ENCODE measurements at places on chromosomes 16 and 17.

- H3K4me1 ChIP-seq, result peaks cover 30% of the 10 kb centered on the region
- peak overlapping the region; percentile 54 for H3K27ac ChIP-seq
- no peaks in the 10 kb centered on the region for H3K36me3 ChIP-seq
- H3K4me3 ChIP-seq, result no peak overlapping the region
- no peaks in the 10 kb centered on the region for H3K27me3 ChIP-seq
These were observed 61.8 kb upstream of the MED9 start for GRCh38 chr17:17415006-17415405.

DNA sequence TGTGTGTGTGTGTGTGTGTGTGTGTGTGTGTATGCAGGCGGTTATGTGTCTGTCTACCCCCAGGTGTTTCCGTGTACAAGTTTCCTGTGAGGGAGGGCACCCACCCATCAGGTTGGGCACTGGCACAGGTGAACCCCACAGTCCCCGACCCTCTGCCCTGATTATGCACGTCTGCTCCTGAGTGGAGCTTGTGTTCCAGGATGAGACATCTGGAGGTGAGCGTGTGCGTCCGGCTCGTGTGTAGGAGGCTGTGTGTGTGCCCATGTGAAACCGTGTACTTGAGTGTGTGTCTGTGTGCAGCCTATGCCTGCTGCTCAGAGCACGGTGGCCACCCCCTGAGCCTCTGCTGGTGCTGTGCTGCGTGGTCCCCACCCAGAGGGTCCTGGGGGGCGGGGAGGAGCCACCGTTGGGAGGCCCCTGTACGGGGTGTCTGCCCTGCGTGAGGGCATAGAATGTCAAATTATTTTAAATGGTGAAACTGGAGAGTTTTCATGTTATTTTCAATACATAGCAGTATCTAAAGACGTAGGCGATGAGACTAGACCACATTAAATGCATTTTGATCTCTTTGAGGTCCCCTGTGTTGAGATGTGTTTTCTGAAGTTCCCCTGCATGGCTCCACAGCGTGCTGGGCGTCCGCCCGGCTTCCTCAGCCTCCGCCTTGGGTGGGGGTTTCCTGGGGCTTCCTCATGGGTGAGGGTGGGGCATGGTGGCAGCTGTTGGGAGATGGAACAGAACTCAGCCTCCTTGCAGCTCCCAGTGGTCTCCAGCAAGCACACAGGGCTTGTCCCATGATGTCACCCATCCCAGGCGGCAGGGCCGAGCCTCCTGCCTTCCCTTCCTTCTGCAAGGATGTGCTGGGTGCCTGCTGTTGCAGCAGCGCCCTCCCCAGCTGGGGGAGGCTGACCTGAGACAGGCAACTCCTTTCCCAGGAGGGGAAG lies 43.4 kb downstream of the KCNJ12 start:
- no peaks in the 10 kb centered on the region for H3K4me1 ChIP-seq
- no peak overlapping the region for H3K4me3 ChIP-seq
- no peak for DNase-seq
- H3K36me3 ChIP-seq, result no peaks in the 10 kb centered on the region

- H3K4me1 ChIP-seq, result peaks cover 24% of the 10 kb centered on the region
These were observed 109.0 kb upstream of the CACNG5 start for GRCh38 chr17:66725956-66726355.

DNA sequence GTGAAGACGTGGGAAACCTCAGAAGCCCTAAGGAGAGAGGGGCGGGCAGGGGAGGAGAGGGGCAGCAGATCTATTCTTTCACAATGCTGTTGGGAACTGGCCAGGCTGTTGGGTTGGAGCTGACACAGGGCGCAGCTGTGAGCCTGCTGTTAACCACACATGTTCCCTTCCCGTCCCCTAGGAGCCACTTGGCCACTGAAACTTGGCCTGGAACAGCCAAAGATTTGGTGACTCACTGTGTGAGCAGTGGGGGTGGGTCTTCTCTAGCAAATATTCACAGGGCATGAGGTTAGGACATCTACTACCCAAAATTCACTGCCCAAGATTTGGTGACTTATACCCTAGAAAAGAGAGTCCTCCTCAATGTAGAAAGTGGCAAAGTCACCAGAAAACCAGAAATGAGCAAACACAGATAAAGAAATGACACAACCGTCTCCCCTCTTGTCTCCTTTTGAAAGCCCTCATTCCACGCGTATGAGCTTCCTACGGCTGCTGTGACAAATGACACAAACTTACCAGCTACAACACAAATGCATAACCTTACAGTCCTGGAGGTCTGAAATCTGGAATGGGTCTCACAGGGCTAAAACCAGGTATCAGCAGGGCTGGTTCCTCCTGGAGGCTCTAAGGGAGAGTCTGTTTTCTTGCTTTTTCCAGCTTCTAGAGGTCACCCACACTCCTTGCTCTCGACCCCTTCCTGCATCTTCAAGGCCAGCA lies 6.3 kb downstream of the TBC1D16 start:
- no peak overlapping the region for H3K4me3 ChIP-seq
- no peaks in the 10 kb centered on the region for H3K36me3 ChIP-seq
- DNase-seq, result peak; percentile 96
- H3K27me3 ChIP-seq, result no peaks in the 10 kb centered on the region

DNA sequence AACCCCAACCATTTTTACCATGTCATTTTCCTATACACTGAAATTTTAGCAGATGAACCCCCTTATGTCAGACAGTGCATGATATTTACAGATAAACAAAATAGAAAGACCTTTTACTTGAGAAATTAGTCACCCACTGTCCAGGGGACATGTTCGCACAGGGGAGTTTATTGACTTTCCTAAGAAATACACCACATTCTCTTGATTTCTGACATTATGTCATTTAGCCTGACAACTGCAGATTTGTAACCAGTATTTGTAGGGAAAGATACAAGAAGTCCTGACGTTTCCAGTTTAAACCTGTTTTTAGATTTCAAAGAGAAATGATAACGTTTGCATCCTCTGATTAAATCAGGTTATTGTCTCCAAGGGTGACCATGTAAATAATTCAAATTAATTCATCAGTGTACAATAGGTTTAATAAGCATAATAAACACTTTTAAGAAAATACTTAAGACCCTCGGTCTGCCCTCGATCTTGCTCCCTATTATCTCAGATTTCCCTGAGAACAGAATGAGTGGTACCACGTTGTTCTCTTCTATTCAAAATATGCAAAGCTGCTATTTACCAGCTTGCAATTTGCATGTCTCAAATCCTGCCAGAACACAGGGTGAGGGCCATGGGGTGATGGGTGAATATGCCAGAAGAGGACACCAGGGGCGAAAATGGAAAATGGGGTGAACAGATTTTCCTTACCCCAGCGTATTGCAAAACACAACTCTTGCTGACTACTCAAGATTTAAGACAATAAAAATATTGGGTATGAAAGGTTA lies 2.1 kb upstream of the LYRM9 start:
- H3K36me3 ChIP-seq, result no peaks in the 10 kb centered on the region
- no peak for DNase-seq
- no peaks in the 10 kb centered on the region for H3K27me3 ChIP-seq
- no peak overlapping the region for H3K27ac ChIP-seq
- no peak overlapping the region for H3K4me3 ChIP-seq

DNA sequence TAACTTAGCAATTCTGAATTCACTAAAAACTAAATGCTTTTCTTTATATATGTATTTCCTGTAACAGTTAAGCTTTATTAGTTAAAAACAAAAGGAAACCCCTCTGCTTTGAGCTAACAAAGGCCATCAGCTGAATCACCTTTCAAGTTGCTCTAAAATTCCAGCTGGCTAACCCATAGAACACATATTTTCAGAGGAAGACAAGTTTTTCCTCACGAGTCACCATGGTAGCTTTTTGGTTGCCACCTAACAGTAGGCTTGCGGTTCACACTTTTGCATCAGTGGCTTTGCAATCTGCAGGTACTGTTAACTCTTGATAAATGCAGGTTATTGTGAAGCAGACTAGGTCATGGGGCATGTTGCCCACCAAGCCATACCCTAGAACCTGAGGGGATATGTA lies 57.6 kb upstream of the IRX5 start:
- no peaks in the 10 kb centered on the region for H3K36me3 ChIP-seq
- no peaks in the 10 kb centered on the region for H3K27me3 ChIP-seq
- DNase-seq, result no peak
- H3K4me1 ChIP-seq, result no peaks in the 10 kb centered on the region
- no peak overlapping the region for H3K4me3 ChIP-seq

GRCh38 chr17:63441654-63442053 lies 4.5 kb downstream of the CYB561 start:
- no peak overlapping the region for H3K27ac ChIP-seq
- no peak overlapping the region for H3K4me3 ChIP-seq
- no peaks in the 10 kb centered on the region for H3K36me3 ChIP-seq
- DNase-seq, result no peak
- no peaks in the 10 kb centered on the region for H3K27me3 ChIP-seq

- no peaks in the 10 kb centered on the region for H3K4me1 ChIP-seq
- no peak overlapping the region for H3K4me3 ChIP-seq
- no peak overlapping the region for H3K27ac ChIP-seq
- H3K27me3 ChIP-seq, result no peaks in the 10 kb centered on the region
- H3K36me3 ChIP-seq, result no peaks in the 10 kb centered on the region
These were observed 5.2 kb downstream of the CCDC154 start for GRCh38 chr16:1439058-1439698.

DNA sequence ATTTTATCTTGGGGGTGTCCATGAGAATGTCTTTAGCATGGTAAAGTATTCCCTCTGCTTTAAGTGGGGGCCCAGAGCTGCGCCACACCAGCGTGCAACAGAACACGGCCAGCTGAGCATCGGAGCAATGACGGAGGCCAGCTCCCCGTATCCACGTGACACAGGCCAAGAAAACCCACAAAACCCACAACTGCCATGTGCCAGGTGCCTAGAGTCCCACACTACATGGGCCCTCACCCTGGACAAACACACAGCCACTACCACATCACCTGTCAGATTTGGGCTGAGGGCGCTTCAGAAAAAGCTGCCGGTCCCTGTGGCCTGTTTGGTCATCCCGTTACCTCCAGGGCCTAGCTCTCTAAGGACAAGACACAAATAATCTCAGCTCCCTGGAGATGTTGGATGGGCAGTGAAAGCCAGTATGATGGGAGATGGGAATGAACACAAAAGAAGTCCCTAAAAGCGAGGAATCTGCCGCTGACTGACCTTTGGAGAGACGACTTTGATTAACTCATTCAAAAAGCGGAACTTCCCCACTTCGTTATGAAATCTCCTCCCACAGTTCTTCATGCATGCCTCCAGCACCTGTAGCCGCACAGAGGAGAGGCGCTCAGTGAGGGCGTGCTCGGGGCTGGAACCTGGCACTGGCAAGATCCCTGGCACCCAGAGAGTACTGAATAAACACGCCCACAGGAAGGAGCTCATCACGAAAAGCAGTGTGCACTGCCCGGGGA lies 17.1 kb downstream of the GGA3 start:
- H3K27ac ChIP-seq, result no peak overlapping the region
- no peak for DNase-seq
- no peaks in the 10 kb centered on the region for H3K27me3 ChIP-seq
- H3K36me3 ChIP-seq, result no peaks in the 10 kb centered on the region

- DNase-seq, result no peak
- no peaks in the 10 kb centered on the region for H3K4me1 ChIP-seq
- H3K27me3 ChIP-seq, result no peaks in the 10 kb centered on the region
- H3K36me3 ChIP-seq, result no peaks in the 10 kb centered on the region
These were observed 1426.5 kb downstream of the CDH11 start for GRCh38 chr16:63695347-63695746.

DNA sequence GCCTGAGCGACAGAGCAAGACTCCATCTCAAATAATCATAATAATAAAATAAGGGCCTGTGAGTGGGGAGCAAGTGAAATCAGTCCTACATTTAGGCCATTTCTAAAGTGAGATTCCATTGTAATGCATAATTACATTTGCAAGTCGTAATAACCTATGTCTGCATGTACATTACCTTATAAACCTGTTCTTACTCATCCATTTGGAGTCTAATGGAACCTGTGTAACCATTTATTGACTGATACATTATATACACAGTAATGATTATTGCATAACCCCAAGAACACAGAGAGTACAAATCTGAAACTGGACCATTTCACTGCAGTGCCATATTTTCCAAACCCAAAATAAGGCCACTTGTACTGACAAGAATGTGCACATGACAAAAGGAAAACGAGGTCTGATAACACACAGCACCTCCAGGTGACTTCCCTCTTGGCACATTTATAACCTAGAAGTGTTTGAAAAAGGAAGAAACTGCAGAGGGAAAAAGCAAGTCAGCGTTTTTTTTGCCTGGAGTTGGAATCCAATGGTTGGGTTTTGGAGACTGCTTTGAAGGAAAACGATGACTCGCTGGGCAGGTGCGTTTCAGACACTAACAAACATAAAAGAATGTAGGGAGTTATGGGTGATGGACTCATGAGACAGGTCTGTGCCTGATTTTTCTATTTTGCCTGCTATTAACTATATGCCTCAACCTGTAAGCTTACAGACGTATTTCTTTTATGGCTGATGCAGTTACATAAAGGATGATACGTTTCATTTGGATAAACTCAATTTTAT lies 63.6 kb upstream of the KIFC3 start:
- no peaks in the 10 kb centered on the region for H3K36me3 ChIP-seq
- DNase-seq, result no peak
- peaks cover 5% of the 10 kb centered on the region for H3K4me1 ChIP-seq
- H3K27ac ChIP-seq, result no peak overlapping the region

GRCh38 chr16:65598621-65599020 lies 476.8 kb upstream of the CDH11 start:
- DNase-seq, result no peak
- H3K4me1 ChIP-seq, result no peaks in the 10 kb centered on the region
- no peaks in the 10 kb centered on the region for H3K36me3 ChIP-seq
- no peaks in the 10 kb centered on the region for H3K27me3 ChIP-seq

DNA sequence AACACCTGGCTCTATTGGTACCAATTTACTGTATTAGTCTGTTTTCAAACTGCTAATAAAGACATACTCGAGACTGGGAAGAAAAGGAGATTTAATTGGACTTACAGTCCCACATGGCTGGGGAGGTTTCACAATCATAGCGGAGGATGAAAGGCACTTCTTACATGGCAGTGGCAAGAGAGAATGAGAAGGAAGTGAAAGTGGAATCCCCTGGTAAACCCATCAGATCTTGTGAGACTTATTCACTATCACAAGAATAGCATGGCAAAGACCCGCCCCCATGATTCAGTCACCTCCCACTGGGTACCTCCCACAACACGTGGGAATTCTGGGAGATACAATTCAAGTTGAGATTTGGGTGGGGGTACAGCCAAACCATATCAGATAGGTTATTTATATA lies 22.6 kb upstream of the GOSR1 start:
- H3K36me3 ChIP-seq, result peaks cover 41% of the 10 kb centered on the region
- no peak for DNase-seq
- H3K4me1 ChIP-seq, result no peaks in the 10 kb centered on the region
- no peak overlapping the region for H3K27ac ChIP-seq

GRCh38 chr16:68454920-68455435 lies 6.7 kb upstream of the SMPD3 start:
- no peak for DNase-seq
- no peaks in the 10 kb centered on the region for H3K4me1 ChIP-seq
- no peak overlapping the region for H3K27ac ChIP-seq

- no peak for DNase-seq
- H3K4me3 ChIP-seq, result no peak overlapping the region
- H3K27ac ChIP-seq, result no peak overlapping the region
- no peaks in the 10 kb centered on the region for H3K36me3 ChIP-seq
- no peaks in the 10 kb centered on the region for H3K4me1 ChIP-seq
These were observed 197.2 kb downstream of the RBFOX3 start for GRCh38 chr17:79413611-79414010.

GRCh38 chr17:5888811-5889210 lies 181.4 kb upstream of the WSCD1 start:
- H3K36me3 ChIP-seq, result no peaks in the 10 kb centered on the region
- H3K4me3 ChIP-seq, result no peak overlapping the region
- H3K27me3 ChIP-seq, result no peaks in the 10 kb centered on the region
- no peak overlapping the region for H3K27ac ChIP-seq

GRCh38 chr17:30573603-30574175 lies 96.5 kb downstream of the GOSR1 start:
- no peaks in the 10 kb centered on the region for H3K27me3 ChIP-seq
- no peak overlapping the region for H3K4me3 ChIP-seq
- H3K27ac ChIP-seq, result no peak overlapping the region
- DNase-seq, result no peak

Measured in vagina (tissue), 2 donors.